Body of pancreas (tissue), 4 donors: ENCODE measurements at places on chromosomes 16 and 17. TPM values are rescaled to one million over a fixed set of nuclear protein-coding genes. Genes with fewer than 3 reads are reported as not detected.

The CYTH1 gene
- 32.2 TPM for total RNA-seq

The PPP1R1B gene
- 38.4 TPM for total RNA-seq

The ASIC2 gene
- not detected for total RNA-seq

The OMG gene
- total RNA-seq = 1.8 TPM

The VPS35L gene
- 31.6 TPM for total RNA-seq

The MARVELD3 gene
- 14.5 TPM for total RNA-seq
